ENCODE measurements at places on chromosomes 4 and X.

GRCh38 chrX:10470009-10470408 lies 150.4 kb downstream of the MID1 start:
- no peak for DNase-seq

- no peak for DNase-seq
These were observed 540.9 kb downstream of the TRIML1 start for GRCh38 chr4:188680004-188680666.

DNA sequence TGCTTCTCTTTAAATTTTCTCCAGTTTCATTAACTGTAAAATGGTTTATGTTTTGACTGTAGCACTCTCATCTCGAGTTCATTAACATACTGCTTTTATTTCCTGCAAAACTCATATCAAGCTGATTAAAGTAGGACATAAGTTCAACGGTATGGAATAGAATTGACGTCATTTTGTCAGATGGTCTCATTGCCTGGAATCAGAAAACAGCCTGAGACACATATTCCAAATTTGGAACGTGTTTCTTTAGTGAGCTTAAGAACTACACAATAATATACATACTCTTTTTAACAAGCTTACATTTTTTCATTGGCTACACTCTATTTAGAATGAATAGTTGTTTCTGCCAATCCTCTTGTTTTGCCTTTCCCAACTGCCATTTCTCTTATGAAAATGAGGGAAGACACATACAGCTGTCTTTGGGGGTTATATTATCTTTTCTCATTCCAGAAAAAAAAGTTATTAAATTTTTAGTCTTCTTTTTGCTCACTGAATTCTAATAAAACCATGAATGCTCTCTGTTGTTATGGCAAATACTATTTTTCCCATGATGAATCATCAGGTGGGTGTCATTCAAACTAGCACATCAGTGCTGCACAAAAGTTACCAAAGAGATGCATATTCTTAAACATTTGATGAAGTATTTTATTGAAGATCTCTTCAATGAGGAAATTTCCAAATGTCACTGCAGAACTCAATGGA lies 162.8 kb downstream of the GABRB1 start:
- no peak for DNase-seq

GRCh38 chrX:19334945-19335626 lies 8.6 kb upstream of the PDHA1 start:
- peak; percentile 45 for DNase-seq

GRCh38 chr4:130147641-130148040 lies 1051.7 kb downstream of the C4orf33 start:
- no peak for DNase-seq

DNA sequence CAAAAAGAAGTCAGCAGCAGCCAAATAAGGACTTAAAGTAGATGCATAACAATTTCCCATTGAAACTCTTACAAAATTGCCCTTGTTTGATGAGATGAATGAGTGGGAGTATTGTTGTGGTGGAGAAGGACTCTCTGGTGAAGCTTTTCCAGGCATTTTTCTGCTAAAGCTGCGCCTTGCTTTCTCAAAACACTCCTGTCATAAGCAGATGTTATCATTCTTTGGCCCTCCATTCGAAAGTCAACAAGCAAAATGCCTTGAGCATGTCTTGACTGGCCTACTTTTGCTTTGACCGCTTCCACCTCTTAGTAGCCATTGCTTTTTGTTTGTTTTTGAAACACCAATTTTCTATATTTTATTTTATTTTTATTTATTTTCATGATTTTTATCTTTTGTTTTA lies 340.9 kb upstream of the FGF13 start:
- DNase-seq: no peak

GRCh38 chr4:45679411-45679810 lies 444.4 kb downstream of the GABRG1 start:
- DNase-seq: no peak

DNA sequence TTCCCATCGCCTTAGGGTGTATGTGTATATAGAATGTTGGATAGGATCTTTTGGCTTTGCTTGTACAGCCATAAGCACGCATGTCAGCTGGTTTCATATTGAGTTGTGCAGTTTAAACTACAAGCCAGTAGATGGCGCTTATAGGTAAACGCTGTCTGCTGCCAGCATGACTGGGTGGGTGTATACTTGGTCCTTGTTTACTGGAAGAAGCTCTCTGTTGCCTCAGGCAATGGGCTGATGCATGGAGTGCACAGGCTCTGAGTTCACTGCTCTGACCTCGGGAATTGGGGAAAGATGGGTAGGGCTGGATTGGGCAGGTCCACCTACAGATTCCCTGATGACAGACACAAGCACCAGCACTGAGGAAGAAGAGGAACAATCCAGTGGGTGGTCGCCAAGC lies 831.5 kb downstream of the STIM2 start:
- DNase-seq: no peak

DNA sequence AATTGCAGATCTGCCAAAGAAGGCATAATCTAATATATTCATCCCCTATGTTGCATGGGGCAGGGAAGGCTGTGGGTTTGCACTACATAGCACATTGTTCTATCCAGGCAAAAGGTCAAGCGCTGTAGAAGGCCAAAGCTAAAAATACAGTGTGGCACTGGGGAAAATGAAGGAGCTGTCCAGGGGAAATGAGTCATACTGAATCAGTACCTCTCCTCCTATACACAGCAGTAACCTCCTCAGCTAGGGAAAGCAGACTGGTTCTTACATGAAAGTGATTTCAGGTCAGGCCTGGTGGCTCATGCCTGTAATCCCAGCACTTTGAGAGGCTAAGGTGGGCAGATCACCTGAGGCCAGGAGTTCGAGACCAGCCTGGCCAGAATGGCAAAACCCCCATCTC lies 31.0 kb upstream of the SLC25A4 start:
- no peak for DNase-seq

- no peak for DNase-seq
These were observed 39.7 kb upstream of the CXorf51A start for GRCh38 chrX:146854281-146854680.

DNA sequence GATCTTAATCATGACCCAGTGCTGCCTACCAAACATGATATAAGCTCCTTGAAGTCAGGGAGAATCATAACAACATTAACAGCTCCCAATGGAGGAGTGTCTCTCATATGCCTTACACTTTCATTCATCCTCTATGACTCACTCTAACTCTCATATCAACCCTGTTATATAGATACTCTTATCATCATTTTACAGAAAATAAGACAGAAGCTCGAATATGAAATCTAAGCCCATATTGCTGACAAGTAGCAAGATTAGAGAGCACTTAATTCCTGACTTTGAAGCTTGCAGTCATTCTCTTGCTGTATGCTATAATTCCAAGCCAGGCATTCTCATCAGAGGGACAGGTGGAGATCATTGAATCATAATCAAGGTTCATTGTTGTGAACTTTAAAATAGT lies 476.7 kb upstream of the ATOH1 start:
- no peak for DNase-seq

- DNase-seq: no peak
These were observed 2.2 kb downstream of the FAT4 start for GRCh38 chr4:125316791-125317524.

GRCh38 chrX:5823903-5824302 lies 404.8 kb downstream of the NLGN4X start:
- no peak for DNase-seq

GRCh38 chr4:7451434-7451789 lies 16.7 kb upstream of the PSAPL1 start:
- no peak for DNase-seq

GRCh38 chr4:124191329-124191728 lies 521.2 kb downstream of the ANKRD50 start:
- no peak for DNase-seq

DNA sequence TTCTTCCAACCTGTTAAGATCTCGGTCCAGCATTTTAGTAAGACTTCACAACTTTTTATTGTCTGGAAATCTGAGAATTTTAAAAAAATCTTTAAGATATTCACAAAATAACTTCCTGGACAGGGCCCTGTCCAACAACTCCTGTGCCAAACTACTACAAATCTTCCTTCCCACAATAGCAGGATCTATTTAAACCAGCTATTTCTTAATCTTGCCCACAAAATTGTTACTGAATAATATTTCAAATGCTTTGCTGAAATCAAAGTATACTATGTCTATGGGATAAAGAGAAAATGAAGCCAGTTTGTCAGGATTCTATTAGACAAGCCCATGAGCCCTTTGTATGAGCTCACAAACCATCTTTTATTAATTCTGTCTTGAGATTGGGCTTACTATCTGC lies 104.1 kb upstream of the DDIT4L start:
- DNase-seq: no peak

DNA sequence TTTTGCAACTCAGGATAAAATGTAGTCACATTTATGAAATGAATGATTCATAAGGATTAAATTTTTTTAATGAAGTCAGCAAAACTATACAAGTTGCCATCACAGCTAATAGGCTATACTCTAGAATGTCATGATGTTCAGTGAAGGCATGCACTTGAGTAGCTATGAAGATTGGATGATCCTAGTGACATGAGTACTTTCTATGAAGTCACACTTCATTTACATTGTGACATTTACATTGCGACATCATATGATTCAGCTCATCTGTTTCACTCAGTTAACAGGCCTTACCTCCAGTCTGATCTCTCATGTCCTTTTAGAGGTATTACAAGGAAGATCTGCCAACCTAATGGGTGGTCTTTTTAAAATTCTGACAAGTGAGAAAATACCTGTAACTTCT lies 82.7 kb upstream of the FGF13 start:
- DNase-seq: no peak

DNA sequence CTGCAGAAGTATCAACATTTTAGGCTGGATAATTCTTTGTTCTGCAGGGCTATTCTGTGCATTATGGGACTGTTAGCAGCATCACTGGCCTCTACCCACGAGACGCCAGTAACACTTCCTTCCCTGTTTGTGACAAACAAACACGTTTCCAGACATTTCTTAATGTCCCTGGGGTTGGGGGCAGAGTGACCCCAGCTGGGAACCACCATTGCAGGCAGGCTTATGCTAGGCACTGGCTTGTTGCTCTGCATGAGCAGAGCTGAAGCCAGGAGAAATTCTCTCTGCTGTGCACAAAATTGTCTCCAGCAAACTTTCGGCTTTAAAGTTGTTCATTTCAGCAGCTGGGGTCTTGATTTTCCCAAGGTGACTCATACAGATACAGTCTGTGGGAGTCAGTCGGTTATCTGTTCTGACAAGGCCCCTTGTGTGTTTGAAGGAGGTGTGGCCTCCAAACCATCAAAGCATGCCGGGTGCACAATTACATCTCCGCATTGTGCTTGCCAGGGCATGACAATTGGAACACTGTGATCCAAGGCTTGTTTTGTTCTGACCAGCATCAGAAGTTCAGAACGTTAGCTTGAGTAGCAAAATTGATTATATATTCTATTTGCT lies 156.4 kb upstream of the BOD1L1 start:
- no peak for DNase-seq

DNA sequence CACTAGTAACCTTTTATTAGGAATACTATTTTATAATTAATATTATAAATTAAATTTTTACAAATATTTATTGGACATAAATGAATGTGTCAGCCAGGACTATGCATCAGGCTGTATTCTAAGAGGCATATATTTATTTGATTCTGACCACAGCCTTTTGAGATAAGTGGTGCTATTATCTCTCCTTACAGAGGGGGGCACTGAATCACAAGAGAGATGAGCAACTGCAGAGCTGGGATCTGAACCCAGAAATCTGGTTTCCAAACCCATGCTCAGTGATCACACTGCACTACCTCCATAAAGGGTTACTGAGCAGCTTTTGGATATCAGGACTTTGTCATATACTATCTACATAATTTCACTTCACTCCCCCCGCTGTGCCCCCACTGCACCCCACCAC lies 322.0 kb downstream of the TMA16 start:
- DNase-seq: no peak

DNA sequence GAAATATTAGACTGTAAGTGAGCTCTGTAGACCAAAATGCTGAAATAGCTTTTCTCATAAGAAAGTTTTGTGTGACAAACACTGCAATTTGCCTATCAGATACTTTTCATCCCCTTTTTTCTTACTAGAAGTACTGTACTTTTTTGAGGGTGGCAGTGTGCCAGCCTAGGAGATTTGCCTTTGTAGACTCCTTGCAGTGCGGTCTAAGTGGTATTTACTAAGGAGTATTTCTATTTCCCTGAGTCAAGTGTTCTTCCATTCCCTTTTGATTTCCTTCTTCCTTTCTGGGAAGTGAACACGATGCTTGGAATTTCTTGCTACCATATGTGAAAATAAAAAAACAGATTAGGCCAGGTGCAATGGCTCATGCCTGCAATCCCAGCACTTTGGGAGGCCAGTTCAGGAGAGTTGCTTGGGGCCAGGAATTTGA lies 34.6 kb downstream of the PDLIM5 start:
- no peak for DNase-seq

- DNase-seq: no peak
These were observed 136.7 kb downstream of the SMIM20 start for GRCh38 chr4:26050671-26051070.

DNA sequence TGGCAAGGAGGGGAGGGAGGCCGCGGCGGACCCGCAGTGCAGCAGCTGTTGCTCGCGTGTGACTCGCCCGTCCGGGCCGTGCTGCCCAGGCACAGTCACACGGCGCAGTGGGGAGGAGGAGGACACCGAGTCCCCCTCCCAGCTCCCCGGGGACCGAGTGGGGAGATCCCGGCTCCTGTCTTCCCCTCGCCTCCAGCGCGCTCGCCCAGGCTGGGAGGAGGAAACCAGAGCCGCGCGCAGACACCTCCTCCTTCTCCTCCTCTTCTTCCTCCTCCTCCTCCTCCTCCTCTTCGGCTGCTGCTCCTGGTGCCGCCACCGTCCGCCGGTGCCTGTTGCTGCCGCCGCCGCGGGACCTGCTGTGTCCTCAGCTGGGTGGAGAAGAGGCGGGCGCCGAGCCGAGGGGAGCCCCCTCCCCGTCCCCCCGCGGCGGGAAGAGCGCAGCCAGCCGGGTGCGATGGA lies at the start of gene TBC1D1:
Gene TBC1D1, plus strand, starts transcription at position 284 of the 459 bp plus-strand sequence. CDS start 11,012 bp downstream, outside the sequence.
- peak; percentile 65 for DNase-seq

GRCh38 chrX:340641-341423 lies 22.2 kb upstream of the GTPBP6 start:
- DNase-seq: no peak

DNA sequence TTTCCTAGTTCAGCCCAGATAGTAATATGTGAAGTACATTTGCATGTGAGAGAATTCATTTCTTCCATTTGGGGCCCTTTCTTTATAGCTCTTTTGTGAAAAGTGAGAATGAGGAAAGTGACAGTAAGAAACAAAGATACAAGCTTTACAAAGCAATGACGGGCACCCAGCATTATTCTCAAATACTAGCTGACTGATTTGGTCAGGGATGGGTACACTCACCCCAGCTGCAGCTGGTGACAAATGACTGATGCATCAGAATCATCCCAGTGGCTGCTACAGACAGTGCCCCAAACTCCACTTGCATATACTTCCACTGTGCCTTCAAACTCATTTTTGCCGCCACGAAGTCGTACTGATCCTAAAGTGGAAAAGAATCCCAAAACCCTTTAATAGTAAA lies 14.8 kb downstream of the PRSS12 start:
- no peak for DNase-seq

- no peak for DNase-seq
These were observed 124.2 kb downstream of the ARHGAP6 start for GRCh38 chrX:11541510-11541909.

DNA sequence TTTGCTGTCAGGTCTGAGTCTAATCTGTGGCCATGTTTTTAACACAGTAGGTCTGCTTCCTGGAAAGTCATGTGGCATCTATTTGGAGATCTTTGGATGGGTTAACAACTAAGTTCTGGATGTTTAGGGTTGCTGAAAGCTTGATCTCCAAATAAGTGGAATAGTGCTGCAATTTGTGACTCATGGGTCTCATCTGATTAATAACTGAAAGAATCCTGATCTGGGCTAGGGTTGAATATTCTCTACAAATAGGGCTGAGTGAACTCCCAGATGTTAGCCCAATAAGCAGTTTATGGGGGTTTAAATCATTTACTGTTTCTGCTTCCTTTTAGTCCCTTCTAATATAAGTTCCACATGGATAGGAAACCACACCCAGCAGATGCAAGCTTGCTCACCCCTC lies 23.1 kb downstream of the CT47C1 start:
- no peak for DNase-seq
